H1 (cell line): ENCODE measurements at places on chromosomes 7 and 10. TPM values are rescaled to one million over a fixed set of nuclear protein-coding genes. Genes with fewer than 3 reads are reported as not detected.

PAPOLB gene
- total RNA-seq = 0.11 and 0.15 TPM in 2 replicates

COL13A1 gene
- 4.5 and 5.2 TPM in 2 replicates for total RNA-seq

CDH23 gene
- 1.9 and 2.0 TPM in 2 replicates for total RNA-seq

FAM237B gene
- total RNA-seq = not detected in 2 replicates

MARVELD1 gene
- 33.1 and 37.3 TPM in 2 replicates for total RNA-seq
